SK-N-MC (cell line): ENCODE measurements at places on chromosomes 2 and 18.
A peak's percentile ranks its signal among the peaks of the same experiment; 100 is the strongest.

DNA sequence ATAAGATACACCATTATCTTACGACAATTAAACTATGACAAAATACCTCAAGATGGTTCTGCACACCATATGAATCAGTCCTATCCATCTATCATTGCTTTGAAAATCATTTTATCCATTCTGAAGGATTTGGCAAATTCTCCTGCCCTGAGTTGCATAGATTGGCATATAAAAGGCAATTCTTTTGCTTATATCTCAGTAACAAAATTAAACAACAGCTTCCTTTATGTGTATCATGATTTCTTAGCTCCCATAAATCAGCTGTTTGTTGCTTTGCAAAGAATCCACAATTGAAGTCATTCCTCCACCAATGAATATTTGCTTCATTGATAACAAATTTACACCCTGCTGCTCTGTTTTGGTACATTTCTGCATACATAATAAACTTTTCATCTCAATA lies 61.7 kb downstream of the ITGB6 start:
- DNase-seq, result no peak

- DNase-seq, result peak; percentile 40
Measured at GRCh38 chr2:188701836-188702235, 272.3 kb upstream of the COL3A1 start.

DNA sequence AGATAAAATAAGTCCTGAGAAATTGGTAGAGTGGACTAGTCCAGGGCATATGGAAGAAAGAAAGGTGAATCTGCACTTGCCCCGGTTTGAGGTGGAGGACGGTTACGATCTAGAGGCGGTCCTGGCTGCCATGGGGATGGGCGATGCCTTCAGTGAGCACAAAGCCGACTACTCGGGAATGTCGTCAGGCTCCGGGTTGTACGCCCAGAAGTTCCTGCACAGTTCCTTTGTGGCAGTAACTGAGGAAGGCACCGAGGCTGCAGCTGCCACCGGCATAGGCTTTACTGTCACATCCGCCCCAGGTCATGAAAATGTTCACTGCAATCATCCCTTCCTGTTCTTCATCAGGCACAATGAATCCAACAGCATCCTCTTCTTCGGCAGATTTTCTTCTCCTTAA lies 9.8 kb downstream of the SERPINB13 start:
- no peak for DNase-seq

DNA sequence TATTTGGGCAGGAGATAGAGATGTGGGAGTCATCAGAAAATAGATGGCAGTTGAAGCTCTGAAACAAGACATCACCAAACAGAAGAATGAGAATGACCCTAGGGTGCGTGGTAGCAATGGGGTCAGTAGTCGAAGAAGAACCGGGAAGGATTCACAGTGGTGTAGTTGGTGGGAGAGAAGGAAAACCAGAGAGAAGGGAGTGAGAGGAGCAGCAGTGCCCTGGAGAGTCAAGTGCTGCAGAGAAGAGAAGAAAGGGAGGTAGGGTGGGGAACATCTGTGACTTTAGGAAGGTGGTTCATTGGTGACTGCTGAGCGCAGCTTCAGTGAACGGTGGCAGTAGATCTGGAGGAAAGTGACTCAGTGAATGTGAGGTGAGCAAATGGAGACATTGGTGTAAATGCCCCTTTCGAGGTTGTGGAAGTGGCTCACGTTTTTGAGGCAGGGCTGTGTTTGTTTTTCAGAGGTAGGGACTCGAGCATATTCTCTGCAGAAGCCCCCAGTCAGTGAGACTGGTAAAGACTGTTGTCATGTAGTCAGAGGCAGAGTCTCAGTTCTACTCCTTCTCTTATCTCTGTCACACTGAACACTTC lies 36.4 kb downstream of the CDC42EP3 start:
- no peak for DNase-seq

DNA sequence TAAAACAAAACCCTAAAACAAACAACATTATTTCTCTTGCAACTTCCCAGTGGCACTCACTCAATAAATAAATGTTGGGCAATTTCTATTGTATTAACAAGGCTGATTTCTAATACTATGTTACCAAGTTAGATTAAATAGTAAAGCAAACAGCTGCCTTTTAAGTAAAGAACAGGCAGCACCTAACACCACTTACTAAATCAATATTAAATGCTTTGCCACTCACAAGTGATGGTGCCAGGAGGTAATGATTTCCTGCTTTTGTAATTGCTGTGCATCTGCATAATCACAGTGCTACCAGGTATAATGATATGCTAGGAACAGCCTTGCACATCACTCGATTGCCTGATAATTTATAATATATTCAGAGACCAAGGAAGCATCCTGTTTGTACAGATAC lies 276.5 kb downstream of the NBAS start:
- DNase-seq, result no peak
